Hippocampal formation (tissue), 2 donors: ENCODE measurements at places on chromosomes 2 and 18.

DNA sequence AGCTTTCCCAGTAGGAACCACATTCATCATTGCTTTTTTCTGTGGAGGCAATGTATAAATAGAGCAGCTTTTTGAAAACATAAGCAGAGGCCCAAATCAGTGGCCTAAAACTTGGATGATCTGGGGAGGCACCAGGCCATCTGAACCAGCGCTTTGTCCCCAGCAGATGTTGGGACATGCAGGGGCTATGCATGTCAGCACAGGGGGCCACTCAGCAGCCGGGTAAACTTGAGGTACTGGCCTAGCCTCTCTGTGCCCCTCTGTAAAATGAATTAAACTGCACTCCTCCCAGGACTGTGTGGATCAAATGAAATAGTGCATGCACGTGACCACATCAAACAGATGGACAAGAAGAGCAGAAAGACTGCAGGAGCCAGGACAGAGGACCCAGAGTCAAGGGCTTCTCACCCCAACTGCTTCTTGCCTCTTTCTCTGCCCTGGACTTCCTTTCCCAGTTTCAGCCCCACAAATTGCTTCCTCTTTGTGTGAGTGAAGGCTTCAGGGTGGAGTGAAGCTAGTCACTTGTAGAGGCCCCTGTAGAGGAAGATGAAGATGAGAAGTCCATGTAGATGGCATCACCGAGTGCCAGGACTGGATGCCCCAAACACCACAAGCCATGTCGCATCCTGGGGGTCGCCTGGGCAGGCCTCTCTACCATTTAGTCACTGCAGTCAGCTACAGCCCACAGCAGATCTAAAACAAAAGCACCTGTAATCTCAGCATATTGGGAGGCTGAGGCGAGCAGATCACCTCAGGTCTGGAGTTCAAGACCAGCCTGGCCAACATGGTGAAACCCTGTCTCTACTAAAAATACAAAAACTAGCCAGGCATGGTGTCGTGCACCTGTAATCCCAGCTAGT is 53.2 kb downstream of the IMPA2 start:
- no peak for DNase-seq

DNA sequence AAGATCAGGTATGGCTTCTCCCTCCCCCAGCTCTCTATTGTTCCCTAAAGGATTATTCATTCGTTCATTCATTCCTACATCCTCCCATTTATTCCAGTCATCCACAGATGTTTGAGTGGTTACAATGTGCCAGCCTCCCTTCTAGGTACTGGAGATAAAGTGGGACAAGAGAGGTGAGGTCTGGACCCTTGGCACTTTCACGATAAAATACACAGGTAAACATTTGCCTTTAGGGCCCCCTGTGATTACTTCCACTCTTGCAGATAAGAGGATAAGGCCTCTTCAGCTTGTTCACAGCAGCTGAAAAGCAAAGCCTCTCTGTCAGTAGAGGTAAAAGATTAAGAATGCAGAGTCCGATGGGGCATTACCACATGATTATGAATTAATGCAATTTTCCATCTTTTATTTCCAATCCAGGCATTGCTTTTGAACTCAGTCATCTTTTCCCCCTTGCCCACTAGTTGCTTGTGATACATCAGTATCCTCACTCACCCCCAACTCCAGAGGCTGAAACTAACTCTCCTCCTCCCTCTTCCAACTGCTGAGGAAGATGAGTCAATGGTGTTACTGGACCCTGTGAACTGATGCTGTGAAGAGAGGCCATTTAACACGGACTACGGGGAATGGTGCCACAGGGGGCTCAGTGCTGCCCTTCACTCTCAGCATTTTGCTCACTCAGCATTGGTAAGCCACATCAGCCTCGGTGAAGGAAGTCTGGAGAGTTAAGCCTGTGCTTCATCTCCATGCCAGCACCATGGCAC is 1.1 kb upstream of the DPP4 start:
- DNase-seq, result no peak

DNA sequence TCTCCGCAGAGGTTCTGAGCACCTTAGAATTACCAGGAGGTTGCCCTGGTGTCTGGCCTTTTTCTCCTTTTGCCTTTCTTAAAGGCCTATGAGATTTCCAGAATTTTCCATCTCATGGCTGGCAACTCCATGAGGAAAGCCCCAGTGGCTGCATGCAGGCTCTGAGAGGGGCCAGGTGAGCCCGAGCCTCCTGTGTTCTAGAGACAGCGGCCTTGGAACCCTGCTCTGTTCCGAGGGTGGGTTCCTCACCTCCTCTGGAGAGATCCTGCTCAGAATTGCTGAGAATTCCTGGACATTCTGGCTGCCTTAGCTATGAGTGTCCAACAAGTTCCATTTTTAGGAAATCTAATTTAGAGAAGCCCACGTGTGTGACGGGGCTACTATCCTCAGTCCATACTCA is 35.7 kb upstream of the HPCAL1 start:
- no peak for DNase-seq

GRCh38 chr18:7577706-7578105 is 10.6 kb downstream of the PTPRM start:
- no peak for DNase-seq

DNA sequence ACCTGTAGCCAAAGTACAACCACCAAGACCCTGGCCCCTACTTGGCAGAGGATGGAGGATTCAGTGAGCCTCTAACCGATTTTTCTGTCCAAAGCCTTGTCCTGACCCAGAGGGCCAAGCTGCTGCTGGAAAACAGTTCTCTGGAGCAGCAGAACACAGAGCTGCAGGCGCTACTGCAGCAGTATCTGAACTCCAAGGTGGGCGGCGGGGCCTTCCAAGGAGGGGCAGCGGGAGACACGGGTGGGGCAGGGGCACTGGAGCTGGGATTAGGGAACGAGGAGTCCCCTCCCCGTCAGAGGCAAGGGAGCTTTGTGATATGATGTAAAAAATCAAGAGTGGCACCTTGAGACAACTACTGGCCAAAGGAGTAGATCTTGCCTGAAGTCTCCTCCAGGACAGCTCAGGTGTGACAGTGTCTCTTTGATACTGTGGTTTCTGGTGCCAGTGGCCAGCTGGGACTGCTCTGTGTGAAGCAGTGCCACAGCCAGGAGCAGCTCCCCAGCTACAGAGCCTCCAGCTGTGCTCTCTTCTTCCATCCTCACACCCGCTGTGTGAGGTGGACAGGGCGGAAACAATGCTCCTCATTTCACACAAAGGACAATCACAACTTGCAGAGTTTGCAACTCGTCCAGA is 22.8 kb downstream of the OTOF start:
- DNase-seq, result no peak

DNA sequence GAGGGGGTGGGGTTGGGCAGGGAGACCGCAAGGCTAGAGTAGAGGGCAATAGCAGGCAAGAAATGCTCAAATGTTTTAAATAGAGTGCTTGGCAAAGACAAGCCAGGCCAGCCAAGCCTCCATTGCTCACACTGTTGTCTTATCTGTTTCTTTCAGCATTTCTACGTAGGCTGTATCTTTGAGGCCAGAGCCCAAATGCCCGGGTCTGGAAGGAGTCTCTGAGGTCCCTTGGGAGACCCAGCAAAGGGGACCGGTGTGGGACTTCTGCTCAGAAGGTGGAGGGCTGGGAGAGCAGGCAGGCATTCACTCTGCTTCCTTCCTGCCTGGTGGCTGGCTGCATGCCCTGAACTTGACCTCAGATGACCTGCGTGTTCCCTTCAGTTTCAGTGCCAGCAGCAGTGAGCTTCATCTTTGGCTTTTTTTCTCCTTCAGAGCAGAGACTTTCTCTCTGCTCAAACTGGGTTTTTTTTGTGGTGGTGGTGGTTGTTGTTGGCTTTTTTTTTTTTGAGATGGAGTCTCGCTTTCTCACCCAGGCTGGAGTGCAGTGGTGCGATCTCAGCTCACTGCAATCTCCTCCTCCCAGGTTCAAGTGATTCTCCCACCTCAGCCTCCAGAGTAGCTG is 13.7 kb upstream of the TET3 start:
- no peak for DNase-seq

- DNase-seq, result no peak
Measured at GRCh38 chr2:239393388-239393940, 7.4 kb downstream of the HDAC4 start.
